ENCODE measurements at places on chromosomes 12 and 14. TPM values are rescaled to one million over a fixed set of nuclear protein-coding genes. Genes with fewer than 3 reads are reported as not detected.

The SARNP gene
- 115 TPM for total RNA-seq

The KCNC2 gene
- not detected for total RNA-seq

The KITLG gene
- 5.7 TPM for total RNA-seq

The GPRC5D gene
- total RNA-seq: not detected

The KRT78 gene
- not detected for total RNA-seq

DNA sequence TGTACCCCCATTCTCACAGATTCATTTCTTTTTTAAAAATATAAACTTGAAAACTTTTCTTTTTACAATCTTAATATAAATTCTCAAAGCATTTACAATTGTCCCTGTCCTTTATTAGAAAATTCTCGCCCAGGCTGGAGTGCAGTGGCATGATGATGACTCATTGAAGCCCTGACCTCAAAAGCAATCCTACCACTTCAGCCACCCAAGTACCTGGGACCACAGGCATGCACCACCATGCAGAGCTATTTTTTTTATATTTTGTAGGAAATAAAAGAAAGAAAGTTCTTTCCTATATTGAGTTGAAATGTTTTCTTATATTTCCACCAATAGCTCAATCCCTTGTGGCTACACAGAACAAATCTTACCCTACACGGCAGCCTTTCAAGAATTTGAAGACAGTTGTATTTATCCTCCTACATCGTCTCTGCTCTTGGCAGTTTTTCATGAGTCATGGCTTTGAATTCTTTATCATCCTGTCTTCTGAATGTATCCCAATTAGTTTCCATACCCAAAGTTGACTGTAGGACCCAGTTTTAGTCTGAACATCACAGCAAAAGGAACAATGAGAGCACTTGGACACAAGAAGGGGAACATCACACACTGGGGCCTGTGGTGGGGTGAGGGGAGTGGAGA, 52.4 kb downstream of the SYT1 start:
- peak; percentile 81 for DNase-seq

DNA sequence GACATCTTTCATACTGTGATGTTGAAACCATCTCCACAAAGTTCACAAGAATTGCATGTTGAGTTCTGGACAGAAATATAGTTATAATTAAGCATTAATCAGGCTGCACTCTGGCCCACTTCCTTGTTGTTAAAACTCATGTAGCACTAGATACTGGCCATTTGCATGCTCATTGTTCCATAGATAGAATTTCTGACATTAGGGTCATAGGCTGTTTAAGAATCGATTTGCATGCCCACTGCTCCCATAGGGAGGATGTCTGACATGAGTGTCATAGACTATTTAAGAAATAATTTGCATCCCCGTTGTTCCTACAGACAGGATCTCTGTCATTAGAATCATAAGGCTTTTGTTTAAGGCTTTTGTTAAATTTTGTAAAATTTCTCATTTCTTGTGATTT, 50.2 kb downstream of the MYF5 start:
- no peak for DNase-seq

DNA sequence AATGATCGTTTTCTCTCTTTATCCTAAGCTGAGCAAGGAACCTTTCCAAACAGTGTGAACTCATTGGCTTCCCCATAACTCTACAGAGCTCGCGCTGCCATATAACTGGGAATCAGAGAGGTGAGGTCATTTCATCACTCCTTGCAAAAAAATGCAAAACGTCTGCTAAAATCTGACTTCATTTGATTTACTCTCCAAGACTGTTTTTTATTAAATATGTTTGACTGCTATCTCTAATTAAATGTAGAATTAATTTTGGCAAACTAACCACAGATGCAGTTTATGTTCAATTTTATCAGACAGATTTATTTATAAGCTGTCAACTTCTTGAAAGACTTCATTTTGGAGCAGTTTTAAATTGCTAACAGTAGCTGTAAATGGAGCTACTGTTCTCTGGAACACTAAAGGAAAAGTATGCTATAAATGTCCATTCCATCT, 131.6 kb upstream of the SOX5 start:
- DNase-seq: no peak

DNA sequence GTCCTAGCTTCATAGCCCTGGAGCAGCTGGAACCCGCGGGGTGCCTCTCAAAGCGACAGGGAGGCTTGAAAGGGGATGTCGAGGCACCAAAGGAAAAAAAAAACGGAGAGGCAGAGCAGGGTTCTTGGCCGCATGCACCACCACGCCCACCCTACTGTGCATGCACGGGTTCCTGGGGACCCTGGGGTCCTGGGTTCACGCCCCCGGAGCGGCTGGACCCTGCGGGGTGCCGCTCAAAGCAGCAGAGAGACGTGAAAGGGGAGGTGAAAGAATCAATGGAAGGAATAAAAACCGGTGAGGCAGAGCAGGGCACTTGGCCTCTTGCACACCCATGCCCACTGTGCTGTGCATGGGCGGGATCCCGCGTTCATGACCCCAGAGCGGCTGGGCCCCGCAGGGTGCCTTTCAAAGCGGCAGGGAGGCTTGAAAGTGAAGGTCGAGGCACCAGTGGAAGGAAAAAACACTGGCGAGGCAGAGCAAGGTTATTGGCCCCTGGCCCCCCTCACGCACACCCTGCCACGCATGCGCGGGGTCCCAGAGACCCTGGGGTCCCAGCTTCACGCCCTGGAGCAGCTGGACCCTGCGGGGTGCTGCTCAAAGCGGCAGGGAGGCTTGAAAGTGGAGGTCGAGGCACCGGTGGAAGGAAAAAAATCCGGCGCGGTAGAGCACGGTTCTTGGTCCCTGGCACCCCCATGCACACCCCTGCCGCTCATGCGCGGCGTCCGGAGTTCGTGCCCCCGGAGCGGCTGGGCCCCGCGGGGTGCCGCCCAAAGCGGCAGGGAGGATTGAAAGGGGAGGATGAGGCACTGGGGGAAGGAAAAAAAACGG, 318.5 kb downstream of the ALG10 start:
- no peak for DNase-seq

DNA sequence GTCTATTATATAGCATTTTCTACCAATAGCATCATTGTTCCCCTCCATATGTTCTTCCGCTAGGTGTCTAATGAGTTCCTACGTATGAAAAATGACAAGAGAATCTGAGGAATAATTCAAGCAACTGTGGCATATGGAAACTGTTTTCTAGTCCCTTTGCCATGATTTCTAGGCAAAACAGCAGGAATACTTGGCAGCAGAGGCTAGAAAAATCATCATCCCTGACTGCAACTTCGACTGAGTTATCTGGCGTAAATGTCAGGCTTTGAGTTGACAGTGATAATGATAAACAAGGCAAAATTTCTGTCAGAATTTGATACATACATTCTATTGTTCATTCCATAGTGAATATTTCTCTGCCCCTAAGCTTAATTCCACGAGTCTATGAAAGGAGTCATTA, 572.8 kb upstream of the USP15 start:
- no peak for DNase-seq

DNA sequence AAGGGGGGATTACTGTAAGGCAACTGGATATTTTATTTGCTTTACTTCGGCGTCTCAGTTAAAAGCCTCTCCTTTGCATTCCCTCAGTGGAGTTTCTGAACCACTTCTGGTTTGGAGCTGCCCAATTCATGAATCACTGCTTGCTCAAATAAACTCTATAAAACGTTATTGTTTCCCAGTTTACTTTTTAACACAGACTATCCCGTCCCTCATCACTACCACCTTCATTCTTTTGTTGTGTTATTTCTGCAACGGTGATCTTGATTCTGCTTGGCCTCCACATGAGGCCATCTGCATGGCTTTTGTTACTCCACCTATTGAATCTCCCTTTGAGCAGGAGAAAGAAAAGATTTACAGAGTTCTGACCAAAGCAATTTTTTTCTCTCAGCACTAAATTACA, 104.0 kb upstream of the PLEKHA5 start:
- no peak for DNase-seq

DNA sequence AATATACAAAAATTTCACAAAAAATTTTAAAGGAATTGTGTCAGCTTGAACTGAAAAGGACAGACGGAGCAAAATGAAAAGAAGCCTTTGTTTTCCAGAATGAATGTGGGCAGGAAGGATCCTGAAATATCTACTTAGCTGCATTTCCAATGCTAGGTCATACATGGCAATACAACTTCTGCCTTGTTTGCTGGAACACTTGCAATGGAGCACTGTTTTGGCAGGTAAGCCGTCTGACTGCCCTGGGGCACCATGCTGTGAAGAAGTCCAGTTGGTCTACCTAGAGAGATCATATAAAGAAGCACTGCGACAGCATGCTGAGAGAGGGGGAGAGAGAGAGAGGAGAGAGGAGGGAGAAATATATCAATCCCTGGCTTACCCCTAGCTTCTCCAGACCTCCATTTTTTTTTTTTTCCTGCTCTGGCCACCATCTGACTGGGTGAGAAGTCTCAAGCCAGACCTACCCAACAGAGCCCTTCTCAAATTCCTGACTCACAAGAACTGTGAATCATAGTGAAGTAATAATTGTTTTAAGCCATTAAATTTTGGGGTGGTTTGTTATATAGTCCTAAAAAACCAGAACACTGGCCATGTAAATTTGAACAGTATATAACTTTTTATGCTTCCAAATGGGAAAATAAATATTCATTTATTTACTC, 97.1 kb upstream of the PRICKLE1 start:
- no peak for DNase-seq

DNA sequence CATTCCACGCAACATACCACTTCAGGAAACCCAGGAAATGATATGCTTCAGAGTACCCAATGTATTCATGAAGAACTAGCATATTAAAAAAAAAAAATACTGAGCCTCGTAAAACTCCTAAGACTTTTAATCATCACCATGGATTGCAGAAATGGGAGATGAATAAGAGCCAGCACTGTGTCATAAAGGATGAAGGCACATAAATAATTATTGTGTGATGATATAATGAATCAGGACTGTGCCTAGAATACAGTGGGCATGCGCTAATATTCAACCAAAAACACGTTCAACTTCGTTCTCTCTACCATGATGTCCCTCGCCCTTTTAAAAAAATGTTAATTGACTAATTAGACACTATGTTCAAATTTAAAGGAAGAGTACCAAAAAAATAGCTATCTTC, 68.7 kb downstream of the CIT start:
- DNase-seq: no peak

GRCh38 chr14:104680056-104680805, 9.2 kb upstream of the INF2 start:
- DNase-seq: peak; percentile 59

DNA sequence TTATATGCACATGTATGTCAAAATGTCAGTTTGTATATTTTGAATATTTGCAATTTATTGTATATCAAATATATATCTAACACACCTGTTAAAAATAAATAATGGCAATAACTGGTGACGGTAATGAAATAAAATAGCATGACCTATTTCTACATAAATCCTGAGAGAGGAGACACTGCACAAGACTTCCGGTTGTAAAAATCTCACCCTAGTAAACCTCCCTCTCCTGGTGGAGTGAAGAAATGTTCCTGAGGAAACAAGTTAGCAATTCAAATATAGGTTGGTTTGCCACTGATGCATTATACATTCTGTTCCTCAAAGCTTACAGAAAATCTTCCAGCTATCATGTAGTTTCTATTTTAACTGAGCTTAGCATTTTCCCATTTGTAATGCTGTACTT, 166.1 kb upstream of the SYT10 start:
- DNase-seq: peak; percentile 32

- no peak for DNase-seq
Observed at GRCh38 chr14:68841016-68841809, 48.3 kb upstream of the ZFP36L1 start.

DNA sequence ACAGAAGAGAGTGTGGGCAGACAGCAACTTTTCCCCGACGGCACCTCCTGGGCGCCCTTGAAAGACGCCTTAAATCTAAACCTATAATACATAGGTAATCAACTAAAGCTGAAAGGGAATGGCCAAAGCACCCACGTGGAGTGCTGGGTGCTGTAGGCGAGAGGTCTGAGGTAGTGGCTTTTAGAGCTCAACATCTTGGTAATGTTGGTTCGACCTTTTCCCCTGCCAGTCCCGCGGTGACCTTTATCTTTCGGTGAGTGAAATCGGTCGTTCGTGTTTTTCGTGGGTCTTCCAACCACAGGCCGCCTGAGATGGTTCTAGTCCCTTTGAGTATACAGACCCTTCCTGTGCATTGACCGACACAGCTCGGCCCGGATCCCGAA, 9.1 kb downstream of the OR6S1 start:
- no peak for DNase-seq

- no peak for DNase-seq
Observed at GRCh38 chr12:12123036-12123604, 52.4 kb downstream of the BCL2L14 start.

DNA sequence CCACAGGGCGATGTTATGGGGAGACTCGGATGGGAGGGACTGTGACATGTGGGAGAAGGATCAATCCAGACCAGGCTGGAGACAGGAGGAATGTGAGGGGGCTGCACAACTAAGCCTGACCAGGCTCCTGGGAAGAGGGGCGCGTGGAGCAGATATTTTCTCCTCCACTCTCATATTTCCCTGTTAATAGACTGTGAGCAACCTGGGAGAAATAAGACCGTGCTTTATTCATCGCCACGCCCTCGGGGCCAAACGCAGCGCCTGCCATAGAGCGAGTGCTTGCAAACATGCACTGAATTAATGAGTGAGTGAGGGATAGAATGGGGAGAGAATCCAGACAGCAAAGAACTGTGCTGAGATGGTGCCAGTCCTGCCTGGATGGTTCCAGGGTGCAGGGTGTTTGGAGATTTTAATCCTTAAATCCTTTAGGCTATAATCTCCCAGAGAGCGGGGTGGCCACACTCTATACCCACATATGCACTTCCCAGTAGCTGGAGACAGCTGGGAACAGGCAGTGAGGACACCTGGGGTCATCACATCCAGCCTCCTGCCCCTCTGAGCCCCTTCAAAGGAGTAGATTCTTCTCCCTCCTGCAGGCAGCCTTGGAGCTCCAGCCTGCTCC, 13.6 kb upstream of the FAIM2 start:
- DNase-seq: no peak
